ENCODE measurements at places on chromosomes 16 and 17. TPM values are rescaled to one million over a fixed set of nuclear protein-coding genes. Genes with fewer than 3 reads are reported as not detected.

The SMG1 gene
- total RNA-seq: 56.0 TPM

The TSR3 gene
- 55.0 TPM for total RNA-seq

The MYO15B gene
- 62.8 TPM for total RNA-seq

The ZNF205 gene
- total RNA-seq: 6.5 TPM

DNA sequence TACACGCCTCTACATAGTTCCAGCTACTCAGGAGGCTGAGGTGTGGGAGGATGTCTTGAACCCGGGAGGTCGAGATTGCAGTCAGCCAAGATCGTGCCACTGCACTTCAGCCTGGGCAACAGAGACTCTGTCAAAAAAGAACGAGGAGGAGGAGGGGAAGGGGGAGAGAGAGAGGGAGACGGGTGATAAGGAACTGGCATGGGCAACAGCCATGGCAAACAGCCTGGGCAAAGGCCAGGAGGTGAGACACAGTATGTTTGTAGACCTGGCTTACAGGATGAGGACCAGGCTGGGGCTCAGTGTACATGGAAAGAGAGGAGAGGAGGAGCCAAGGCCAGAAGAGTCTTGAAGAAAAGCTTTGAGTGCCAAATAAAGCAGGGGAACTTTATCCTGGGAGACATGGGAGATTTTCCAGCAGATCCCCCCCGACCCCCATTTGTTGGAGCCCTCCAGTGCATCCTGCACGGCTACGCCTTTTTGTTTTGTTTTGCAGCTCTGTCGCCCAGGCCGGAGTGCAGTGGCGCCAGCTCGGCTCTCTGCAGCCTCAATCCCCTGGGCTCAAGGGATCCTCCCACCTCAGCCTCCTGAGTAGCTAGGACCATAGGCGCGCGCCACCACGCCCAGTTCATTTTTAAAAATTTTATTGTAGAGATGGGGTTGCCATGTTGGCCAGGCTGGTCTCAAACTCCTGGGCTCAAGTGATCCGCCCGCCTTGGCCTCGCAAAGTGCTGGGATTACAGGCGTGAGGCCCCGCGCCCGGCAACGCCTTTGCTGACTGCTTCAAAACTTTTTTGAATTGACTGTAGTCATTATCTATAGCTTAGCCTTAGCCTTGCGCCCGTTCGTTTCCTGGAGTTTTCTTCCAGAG, 1.3 kb upstream of the ALKBH5 start:
- DNase-seq: no peak

DNA sequence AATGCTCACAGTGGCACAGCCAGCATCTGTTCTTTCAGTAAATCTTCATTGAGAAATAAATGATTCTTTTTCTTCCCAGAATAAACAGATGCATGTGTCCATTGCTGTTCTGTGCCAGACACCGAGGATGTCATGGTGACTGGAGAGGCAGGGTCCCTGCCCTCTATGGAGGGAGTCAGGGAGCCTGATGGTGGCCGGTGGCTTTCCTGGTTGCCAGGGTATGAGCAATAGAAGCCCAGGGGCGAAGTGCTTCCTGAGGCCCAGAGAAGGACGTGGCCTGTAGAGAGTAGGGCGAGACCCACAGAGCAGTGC, 29.9 kb upstream of the NUDT16L1 start:
- no peak for DNase-seq

DNA sequence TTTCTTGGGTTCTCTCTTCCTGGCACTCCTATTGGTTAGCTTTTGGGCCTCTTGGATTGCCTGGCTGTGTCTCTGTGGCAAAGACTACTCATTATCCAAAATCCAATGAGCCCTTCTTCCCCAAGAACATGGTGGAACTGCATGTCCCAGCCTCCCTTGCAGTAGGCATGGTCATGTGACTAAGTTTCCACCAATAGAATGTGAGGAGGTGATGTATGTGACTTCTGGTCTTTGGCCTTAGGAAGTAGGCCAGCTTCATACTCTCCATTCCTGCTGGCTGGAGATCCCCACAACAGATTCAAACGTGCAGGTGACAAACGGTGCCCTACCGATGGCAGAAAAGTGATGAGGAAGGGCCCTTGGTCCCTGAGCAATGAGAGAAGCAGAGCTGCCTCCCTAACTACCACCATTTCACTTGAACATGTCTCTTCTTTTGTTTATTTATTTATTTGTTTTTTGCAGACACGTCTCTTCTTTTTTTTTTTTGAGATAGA, 17.3 kb upstream of the SPN start:
- DNase-seq: no peak

DNA sequence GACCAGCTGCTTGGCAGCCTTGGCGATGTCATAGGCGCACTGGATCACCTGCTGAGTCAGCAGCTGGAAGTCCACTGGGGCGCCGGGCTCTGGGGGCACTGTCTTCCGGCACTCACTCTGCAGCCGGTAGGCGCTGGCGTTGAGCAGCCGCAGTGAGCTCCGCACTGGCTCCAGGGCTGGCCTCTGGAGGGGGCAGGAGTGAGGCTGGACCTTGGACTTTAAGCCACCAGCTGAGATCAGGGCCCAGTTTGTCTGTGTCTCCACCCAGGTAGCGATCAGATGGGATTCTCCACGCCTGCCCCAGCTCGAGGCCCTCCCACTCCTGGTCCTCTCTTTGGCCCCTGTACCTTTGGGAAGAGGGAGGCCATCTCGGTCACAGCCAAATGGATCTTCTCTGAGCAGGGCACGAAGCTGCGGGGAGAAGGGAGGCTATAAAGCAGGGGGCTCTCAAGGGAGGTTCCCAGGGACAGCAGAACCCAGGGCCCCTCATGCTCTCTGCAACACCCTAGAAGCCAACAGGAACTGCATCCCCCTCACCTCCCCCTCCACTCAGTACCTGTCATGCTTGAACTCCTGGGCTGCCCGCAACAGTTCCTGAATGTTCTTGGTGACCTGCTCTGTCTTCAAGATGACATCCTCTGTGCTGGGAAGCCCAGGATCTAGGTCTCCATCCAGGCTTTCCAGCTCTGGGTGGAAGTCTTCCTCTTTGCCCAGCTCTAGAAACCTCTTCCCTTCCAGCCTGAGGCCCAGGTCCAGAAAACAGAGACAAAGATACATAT, 6.4 kb downstream of the TP53I13 start:
- DNase-seq: no peak

DNA sequence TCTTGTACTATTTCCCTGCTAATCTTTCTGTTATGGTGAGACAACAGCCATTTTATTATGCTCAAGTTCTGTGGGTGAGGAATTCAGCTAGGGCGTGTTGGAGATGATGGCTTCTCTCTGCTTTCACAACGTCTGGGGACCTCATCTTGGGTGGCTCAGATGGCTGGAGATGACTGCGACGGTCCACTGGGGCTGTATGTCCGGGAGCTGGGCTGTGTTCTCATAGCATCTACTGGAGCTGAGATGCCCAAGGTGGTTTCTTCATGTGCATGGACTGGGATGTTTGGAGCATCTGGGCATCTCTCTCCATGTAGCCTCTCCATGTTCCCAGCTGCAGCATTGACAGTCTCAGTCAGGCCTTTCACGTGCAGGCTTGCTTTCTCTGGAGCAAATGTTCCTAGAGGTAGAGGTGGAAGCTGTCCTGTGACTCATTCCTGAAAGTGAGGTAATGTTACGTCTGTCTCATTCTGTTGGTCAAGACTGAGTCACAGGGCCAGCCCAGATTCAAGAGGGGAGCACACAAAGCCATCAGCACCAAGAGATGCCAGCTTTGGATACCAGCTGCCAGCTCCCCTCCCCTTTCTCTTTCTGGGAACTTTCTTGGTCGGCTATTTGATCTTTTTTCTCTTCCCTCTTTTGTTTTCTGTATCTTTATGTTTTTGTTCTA, 96.2 kb downstream of the RAP1GAP2 start:
- DNase-seq: no peak

- DNase-seq: no peak
These were observed 135.8 kb downstream of the TRIM37 start for GRCh38 chr17:58970609-58971450.

DNA sequence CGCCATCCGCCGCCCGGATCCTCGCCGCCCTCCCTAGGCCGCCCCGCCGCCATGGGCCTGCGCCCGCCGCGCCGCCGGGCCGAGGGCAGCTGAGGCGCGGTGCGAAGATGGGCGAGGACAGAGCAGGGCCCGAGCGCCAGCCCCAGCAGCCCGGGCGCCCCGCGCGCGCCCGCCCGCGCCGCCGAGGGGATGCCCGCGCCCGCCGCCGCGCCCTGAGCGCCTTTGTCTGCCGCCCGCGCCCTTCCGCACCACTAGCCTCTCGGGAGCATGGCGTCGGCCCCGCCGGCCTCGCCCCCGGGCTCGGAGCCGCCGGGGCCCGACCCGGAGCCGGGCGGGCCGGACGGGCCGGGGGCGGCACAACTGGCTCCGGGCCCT, 278 bp downstream of the RAB11FIP3 start:
- no peak for DNase-seq

GRCh38 chr17:19456016-19456927, 45.2 kb downstream of the RNF112 start:
- no peak for DNase-seq

- DNase-seq: no peak
These were observed 18.6 kb downstream of the RAD51C start for GRCh38 chr17:58710948-58711552.

DNA sequence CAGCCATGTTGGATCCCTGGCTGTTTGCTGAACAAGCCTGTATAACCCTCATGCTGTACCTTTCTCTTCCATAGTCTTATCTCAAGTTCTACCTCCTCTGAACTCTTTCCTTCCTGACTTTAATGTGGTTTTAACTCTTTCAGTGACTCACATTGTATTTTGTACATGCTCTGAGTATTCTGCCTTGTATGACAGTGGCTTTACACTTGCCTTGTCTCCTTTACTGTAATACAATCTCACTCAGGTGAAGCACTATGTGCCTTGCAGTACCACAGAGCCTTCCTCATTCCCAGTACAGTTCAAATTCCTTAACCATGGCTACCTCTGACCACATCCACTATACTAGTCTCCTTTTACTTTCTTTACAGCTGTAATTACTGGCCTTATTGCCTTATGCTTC, 14.1 kb downstream of the PSMD11 start:
- no peak for DNase-seq

- no peak for DNase-seq
These were observed 5.9 kb upstream of the LASP1NB start for GRCh38 chr17:38919316-38920078.

DNA sequence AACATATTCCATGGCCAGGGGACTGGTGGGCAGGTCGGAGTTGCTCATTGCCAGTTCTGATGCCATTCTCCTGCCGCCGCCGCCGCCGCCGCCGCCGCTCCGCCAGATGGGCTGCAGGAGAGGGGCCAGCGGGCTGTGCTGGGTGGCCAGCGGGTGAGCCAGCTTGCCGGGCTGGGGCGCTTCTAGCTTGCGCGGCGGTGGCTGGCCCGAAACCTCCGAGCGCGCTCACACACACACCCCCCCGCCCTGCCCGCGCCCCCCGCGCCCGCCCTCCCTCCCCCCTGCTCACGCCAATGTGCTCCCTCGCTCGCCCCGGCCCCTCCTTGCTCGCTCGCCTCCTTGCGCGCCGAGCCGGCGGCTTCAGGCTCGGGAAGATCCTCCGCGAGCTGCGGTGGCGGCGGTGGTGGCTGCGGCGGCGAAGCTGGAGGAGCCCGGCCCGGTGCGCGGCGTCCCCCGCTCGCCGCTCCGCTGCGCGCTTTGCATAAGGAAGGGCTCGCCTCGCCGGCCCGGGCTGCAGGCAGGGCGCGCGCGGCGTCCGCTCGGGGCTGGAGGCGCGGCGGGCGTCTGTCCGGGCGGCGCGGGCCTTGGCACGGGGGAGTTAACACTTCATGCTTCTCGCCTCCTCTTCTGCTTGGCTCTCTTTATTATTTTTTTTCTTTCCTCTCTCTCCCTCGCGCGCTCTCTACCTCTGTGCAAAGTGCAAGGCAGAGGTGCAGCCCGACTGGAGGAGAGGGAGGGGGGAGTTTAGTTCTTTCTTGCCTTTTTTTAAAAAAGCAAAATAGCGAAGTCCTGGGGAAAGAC, 500 bp downstream of the MAF start:
- DNase-seq: no peak

DNA sequence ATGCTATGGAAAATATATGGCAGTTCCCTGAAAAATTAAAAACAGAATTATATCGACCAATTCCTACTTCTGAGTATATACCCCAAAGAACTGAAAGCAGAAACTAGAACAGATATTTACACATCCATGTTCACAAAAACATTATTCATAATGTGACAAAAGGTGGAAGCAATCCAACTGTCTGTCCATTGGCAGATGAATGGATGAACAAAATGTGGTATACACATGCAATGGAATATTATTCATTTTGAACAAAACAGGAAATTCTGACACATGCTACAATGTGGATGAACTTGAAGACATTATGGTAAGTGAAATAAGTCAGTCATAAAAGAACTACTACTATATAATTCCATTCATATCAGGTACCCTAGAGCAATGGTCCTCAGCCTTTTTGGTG, 263.5 kb upstream of the AXIN2 start:
- DNase-seq: no peak

All from cardiac septum (tissue), 1 donor.